Suppressor macrophage treated with lipopolysaccharide for 4 hours (primary cell): ENCODE measurements at places on chromosomes 2 and 18.

- DNase-seq, result no peak
These were observed 580.6 kb upstream of the CDH2 start for GRCh38 chr18:28757466-28758008.

- DNase-seq, result no peak
These were observed 276.1 kb upstream of the SIX2 start for GRCh38 chr2:45285311-45285710.

- DNase-seq, result no peak
These were observed 43.1 kb downstream of the MOGAT1 start for GRCh38 chr2:222714361-222715241.

DNA sequence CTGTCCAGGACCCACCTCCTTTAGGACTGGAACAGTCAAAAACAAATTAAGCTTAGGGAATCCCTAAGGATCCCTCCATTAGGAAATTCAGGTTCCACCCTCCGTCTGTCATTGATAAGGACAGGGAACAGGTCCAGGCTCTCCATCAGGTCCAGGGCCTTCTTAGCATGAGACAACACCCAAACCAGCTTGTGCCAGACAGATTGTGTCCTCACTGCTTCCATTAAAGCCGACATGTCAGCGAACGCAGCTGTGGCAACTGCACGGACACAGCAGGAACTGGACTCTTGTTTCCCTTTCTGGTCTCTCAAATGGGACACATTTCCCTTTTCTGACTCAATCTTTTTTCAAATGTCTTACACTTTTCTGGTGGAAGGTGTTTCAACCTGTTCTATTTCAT lies 81.4 kb downstream of the BCL11A start:
- peak; percentile 61 for DNase-seq

GRCh38 chr18:60895181-60895580 lies 438.0 kb upstream of the CDH20 start:
- no peak for DNase-seq

DNA sequence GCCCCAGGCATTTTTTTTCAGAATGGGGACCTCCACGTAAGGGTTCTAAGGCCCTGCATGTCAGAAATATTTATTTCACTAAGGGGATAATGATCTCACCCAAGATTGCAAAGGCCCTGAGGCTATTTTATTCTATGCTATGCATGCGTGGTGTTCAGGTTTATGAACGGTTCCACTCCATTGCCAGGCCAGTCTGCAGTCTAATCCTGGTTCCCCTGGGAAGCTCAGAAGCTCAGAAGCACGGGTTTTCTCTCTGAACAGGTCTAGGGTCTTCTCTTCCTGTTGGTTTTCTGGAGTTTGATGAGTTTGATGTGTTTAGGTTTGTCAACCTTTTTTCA lies 256.4 kb upstream of the PXDN start:
- DNase-seq, result no peak

DNA sequence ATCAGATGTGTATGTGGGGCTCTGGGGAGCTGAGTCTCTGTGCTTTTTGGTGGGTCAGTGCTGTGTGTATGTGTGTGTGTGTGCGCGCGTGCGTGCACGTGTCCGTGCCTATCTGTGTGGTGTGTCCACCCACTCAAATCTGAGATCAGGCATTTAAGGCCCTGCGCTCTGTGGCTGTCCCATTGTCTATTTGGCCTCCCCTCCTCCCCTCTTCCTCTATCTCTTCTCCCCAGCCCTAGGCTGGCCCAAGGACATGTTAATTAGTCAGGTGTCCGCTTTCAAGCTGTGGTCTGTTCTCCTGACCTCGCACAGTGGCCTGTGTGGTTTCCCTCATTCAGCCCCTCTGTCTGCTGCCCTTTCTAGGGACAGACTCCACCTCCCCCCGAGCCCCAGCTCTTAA lies 136.4 kb downstream of the DYSF start:
- no peak for DNase-seq

DNA sequence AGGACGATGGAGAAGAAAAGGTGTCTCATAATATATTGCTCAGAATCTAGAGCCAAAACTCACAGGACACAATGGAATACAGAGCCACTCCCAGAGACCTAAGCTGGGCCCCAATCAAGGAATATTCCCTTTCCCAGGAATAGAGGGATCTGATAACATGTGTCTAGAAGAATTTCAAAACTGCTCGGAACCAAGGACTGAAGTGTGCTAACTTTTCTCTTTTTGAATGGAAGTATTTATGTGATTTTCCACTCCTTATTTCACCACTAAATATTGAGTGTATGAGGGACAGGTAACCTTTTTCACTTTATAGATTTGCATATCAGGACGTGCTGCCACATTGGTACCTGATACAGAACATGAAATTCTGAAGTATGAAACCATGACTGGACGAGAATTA lies 9.2 kb upstream of the C2orf69 start:
- DNase-seq, result no peak

- DNase-seq, result peak; percentile 62
These were observed 7.1 kb upstream of the ZFP36L2 start for GRCh38 chr2:43233218-43234212.

GRCh38 chr2:62999905-63000304 lies 50.7 kb upstream of the OTX1 start:
- DNase-seq, result no peak

- no peak for DNase-seq
These were observed 569.8 kb upstream of the MEX3C start for GRCh38 chr18:51767293-51767692.

DNA sequence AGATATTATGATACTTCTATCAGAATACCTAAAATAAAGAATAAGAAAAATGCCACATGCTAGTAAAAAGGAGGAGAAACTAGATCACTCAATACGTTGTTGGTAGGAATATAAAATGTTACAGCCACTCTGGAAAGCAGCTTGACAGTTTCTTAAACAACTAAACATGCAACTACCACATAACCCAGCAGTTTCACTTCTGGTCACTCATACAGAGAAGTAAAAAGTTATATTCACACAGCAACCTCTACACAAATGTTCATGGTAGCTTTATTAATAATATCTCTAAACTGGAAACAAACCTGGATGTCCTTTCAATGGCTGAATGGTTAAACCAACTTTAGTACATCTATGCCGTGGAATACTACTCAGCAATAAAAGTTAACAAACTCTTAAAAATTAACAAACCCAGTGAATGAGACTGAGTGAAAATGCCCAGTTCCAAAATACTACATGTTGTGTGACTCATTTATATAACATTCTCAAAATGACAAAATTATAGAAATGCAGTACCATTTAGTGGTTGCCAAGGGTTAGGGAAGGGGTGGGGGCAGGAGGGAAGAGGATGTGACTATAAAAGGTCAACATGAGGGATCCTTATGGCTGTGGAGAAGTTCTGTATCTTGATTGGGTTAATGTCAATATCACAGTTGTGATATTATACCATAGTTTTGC lies 124.1 kb downstream of the MMADHC start:
- DNase-seq, result no peak

- no peak for DNase-seq
These were observed 3.0 kb downstream of the NPC1 start for GRCh38 chr18:23583071-23583865.

DNA sequence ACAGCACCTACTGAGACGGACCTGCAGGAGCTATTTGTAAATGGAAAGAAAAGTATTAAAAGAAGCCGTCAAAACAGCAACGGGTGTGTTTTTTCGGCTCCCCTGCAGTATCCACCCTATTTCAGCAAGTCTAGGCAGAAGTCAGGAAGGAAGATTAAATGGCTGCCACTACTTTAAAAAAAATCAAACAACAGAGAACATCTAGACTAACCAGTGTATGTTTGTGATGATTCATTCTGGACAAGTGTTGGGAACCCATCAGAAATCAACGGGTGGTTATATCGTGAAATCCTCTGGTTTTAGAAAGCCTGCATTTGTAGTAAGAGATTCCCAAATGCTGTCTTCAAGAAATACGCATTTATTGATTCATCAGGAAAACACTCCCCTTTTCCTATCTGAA lies 9.0 kb downstream of the PMAIP1 start:
- DNase-seq, result no peak

DNA sequence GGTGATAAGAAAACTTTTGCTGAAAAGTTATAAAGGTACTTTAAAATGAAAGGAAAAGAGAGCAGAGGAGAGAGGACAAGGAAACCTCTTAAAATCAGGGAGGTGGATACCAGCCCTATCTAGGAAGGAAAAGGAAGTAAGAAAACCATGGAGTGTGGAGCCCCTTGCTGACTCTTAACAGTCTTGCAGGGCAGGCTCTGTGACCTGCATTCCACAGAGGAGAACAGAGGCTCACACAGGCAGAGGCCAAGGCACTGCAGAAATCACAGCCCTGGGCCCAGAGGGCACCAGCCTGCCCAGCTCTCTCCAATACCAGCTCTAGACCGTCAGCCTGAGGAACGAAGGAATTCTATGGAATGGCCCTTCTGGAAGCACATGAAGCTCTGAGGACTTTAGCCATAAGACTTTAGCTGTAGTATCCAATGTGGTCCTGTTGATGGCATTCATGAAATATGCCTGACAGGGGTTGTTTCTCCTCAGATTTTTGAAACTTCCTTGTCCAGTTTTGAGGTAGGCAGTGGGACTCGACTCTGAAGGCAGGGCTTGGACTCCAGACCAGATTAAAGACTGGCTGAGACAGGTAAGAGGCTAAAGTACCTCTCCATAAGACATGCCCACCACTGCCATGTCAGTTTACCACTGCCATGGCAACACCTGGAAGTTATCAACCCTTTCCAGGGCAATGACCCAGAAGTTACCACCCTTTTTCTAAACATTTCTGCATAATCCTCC lies 216.3 kb downstream of the ANAPC1 start:
- DNase-seq, result peak; percentile 62

DNA sequence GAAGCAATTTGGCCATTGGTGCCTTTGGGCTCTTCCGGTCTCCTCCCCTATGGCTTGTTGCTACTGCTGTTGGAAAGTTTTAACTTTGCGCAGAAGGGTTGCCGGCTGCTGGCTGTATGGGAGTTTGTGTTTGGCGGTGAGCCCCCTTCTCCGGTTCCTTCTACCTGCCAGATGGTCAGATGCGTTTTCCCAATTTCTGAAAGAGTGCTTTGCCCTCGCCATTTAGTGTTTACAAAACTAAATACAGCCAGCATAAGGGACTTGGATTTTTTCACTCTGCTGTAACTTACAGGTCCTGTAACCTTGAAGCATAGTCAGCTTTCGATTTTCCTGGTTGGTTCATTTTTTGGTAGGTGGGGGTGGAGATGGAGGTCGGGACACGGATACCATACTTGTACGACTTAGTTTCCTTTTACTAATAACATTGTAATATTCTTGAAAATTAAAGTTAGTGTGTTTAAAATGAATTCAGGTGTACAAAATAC lies 604 bp downstream of the COQ10B start:
- DNase-seq, result no peak

GRCh38 chr2:28600181-28600580 lies 104.3 kb downstream of the PLB1 start:
- peak; percentile 77 for DNase-seq

DNA sequence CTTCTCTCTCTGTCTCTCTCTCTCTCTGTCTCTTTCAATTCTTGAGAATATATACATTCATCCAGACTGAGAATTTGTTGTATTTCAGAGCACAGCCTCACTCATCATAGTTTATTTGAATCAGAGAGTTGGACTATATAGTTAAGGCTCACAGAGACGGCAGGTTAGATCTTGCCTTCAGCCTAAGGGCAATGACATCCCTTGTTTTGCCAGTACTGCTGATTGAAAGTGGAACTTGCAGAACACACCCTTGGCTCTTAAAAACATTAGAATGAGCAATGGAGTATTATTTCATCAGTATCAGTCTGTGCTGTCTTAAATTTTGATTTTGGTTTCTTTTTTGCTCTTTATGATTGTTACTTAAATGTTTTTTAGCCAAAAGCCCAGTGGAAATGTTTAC lies 62.0 kb upstream of the DSG1 start:
- peak; percentile 19 for DNase-seq

GRCh38 chr2:150526827-150527226 lies 39.4 kb upstream of the RND3 start:
- DNase-seq, result peak; percentile 44

DNA sequence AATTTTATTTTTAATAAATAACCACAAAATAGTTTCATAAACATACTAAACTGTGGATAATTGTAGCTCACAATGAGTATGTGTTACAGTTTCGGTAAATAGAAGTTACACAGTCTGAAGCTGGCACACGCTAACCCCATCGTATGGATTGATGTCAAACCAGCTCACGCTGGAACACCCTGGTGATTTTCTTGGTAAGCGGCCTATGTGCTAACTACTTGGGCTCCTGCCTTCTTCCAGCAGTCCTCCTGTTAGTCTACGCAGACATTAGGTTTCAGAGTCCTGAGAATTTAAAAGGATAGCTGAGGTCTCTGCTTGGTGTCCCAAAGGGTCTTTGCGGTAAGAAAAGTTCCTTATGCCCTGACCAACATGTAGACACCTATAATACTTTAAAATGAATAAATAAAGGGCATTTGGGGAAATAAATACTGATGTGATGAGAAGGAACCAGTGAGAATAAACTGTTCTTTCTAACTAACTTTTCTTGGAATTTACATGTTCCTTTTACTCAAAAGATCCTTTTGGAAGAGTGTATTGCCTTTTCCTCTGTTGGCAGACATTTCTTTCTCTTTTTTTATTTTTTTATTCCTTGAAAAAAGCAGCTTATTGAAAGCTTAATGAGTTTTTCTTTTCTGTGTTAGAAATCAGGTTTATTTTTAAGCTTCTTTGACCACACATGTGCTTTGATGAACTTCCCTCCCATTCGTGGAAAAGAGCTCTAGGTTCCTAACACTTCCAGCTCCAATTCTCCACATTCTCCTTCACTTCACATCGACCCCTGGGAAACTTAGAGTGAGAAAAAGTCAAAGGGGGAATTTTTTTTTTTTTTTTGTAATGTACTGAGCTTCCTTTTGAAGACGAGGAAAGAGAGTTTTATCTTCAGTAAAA lies 322.2 kb downstream of the IRS1 start:
- DNase-seq, result no peak

DNA sequence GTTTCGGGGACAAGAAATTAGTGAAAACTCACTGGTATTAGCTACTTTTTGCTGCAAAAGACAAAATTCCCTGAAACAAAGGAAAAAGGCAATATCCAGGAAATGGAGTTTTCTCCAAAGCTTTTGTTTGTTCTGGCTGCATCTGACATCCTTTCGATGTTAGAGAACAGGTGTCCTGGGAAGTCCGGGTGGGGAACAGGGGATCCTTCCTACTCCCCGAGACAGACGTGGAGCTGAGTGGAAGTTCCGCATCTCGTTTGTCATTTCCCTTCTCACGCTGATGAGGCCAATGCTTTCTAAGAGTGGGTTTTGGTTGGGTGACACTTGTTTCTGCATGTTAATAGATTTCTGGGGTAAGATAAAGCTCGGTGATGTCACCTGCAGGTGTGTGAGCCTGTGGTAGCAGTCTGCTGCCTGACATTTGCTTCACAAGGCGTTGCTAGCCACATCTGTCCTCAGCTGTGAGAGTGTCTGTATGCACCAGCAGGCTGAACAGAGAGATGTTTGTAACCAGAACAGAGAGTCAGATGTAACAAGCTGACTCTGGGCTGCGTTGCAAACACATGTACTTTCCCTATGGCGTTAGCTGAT lies 125.9 kb downstream of the ACOXL start:
- no peak for DNase-seq

DNA sequence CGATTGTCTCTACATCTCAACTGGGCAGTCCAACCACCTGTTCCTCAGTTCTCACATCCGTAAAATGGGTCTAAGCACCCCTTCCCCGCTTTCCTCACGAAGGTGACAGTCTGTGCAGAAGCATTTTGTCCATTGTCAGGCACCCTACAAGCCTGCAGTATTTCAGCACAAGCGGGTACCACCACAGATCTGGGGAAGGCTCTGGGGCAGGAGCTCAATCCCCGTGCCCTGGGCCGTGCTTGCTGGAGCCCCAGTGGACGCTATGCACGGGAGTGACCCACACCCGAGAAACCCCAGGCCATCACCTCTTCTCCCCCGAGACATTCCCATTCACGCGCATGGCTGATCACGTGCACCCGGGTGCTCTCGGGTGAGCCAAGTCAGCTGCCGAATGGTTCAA lies 137.7 kb upstream of the PXDN start:
- no peak for DNase-seq

GRCh38 chr2:29276151-29276550 lies 160.9 kb downstream of the CLIP4 start:
- DNase-seq, result no peak
